ENCODE measurements at places on chromosomes 5 and 9.

DNA sequence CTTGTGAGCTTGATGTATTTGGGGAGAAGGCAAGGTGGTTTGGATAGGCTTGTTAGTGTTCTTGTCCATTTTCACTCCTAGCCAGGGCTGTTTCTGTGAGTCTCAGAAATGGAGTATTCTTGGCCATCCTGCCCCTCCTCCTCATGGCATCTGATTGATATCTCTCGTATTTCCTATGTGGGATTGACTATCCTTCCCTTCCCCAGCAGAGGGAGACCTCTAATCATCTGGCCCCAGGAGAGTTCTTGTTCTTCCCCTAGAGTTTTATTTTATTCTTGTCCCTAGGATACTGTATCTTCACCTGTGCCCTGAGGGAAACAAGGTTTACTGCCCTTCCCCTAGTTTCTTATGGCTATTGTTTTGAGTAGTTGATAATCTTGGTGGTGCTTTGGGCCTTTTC lies 114.4 kb downstream of the VPS13A start:
- H3K4me3 ChIP-seq: no peak overlapping the region
- H3K27me3 ChIP-seq: no peaks in the 10 kb centered on the region
- no peak for DNase-seq
- H3K4me1 ChIP-seq: no peaks in the 10 kb centered on the region
- no peaks in the 10 kb centered on the region for H3K36me3 ChIP-seq
- no peak overlapping the region for H3K27ac ChIP-seq

GRCh38 chr9:38713426-38713825 lies 6.5 kb downstream of the FAM240B start:
- H3K4me3 ChIP-seq: no peak overlapping the region
- peak overlapping the region; percentile 37 for H3K27ac ChIP-seq
- peaks cover 11% of the 10 kb centered on the region for H3K4me1 ChIP-seq
- DNase-seq: no peak

DNA sequence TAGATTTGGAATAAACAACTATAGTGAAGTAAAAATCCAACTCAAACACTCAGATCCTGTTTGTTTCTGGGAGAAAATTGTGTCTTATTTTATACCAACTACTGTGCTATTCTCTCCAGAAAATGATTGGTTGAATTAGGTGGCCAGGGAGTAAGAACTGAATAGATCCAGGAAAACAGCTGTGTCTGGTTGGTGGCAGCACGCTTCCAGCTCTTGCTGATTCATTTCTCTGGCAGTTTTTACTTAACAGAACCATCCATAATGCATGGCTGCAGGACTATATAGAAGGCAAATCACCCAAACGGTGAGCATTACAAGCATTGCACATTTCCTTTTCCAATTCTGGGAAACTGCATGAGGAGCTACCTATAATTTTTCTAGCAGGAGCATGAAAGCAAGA lies 29.5 kb downstream of the DMAC1 start:
- no peak overlapping the region for H3K4me3 ChIP-seq
- no peaks in the 10 kb centered on the region for H3K36me3 ChIP-seq
- H3K4me1 ChIP-seq: no peaks in the 10 kb centered on the region
- H3K27me3 ChIP-seq: no peaks in the 10 kb centered on the region
- no peak for DNase-seq

DNA sequence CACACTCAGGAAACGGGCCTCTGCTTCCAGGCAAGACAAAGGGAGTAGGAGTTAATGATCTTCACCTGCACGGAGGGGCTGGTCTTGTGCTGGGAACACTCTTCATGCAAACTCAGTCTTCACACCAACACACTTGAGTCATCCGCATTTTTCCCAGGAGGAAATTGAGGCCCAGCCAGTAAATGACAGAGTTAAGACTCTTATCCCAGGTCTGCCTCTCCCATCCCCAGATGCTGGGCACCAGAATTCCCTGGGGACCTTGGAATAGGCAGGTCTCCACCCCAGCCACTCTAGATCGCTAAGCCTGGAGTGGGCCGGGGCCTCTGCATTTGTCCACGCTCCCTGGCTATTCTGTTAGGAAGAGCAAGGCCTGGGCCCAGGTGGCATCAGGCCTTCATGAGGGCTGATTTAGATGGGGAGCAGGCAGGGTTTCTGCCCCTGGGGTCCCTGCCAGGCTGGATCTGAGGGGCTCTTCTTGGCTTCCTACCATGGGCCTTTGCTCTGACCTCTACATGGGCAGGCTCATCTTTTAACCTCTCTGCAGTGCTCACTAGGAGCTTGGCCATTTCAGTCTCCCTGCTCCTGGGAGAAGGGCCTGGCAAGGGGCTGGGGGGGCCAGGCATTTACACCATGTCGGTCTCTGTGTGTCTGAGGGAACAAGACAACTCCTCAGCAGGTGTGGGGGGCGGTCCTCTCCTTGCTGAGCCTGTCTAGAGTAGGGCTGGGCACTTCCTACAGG lies 77.3 kb downstream of the AMBP start:
- no peak overlapping the region for H3K27ac ChIP-seq
- H3K36me3 ChIP-seq: no peaks in the 10 kb centered on the region
- no peaks in the 10 kb centered on the region for H3K27me3 ChIP-seq
- H3K4me1 ChIP-seq: no peaks in the 10 kb centered on the region
- no peak for DNase-seq
- no peak overlapping the region for H3K4me3 ChIP-seq

DNA sequence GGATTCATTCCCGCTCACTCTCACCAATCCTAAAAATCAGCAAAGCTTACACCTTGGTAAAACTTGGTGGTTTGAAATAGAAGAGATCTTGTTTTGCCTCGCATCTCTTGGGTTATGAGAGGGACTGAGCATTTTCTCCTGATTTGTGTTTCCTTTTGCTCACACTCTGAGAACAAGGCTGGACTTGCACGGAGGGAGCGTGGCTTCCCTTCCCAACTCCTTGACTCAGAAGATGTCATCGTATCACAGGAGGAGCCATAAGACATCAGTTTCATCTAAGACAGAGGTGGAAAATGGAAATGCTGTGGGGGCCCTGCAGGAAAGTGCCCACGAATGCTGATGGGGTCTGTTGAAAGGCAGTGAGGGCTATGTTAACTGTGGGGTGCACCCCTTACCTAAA lies 37.4 kb downstream of the CTSL start:
- H3K36me3 ChIP-seq: no peaks in the 10 kb centered on the region
- H3K4me3 ChIP-seq: no peak overlapping the region
- H3K27me3 ChIP-seq: peaks cover 8% of the 10 kb centered on the region

- DNase-seq: no peak
- H3K4me3 ChIP-seq: no peak overlapping the region
- H3K36me3 ChIP-seq: no peaks in the 10 kb centered on the region
- H3K27ac ChIP-seq: no peak overlapping the region
- no peaks in the 10 kb centered on the region for H3K27me3 ChIP-seq
- peaks cover 4% of the 10 kb centered on the region for H3K4me1 ChIP-seq
Measured at GRCh38 chr5:136047858-136048257, 19.1 kb downstream of the TGFBI start.

- H3K27me3 ChIP-seq: no peaks in the 10 kb centered on the region
- H3K4me1 ChIP-seq: no peaks in the 10 kb centered on the region
- no peak overlapping the region for H3K27ac ChIP-seq
Measured at GRCh38 chr9:77133011-77133410, 44.3 kb upstream of the VPS13A start.

- H3K4me1 ChIP-seq: peaks cover 7% of the 10 kb centered on the region
- H3K27me3 ChIP-seq: no peaks in the 10 kb centered on the region
- H3K27ac ChIP-seq: no peak overlapping the region
- H3K4me3 ChIP-seq: no peak overlapping the region
- no peaks in the 10 kb centered on the region for H3K36me3 ChIP-seq
- no peak for DNase-seq
Measured at GRCh38 chr5:82105457-82105856, 133.6 kb downstream of the ATG10 start.

GRCh38 chr5:59275510-59276324 lies 617.8 kb downstream of the PDE4D start:
- no peaks in the 10 kb centered on the region for H3K36me3 ChIP-seq
- DNase-seq: peak; percentile 23
- H3K4me3 ChIP-seq: no peak overlapping the region
